ENCODE measurements at places on chromosomes 7 and 10.

DNA sequence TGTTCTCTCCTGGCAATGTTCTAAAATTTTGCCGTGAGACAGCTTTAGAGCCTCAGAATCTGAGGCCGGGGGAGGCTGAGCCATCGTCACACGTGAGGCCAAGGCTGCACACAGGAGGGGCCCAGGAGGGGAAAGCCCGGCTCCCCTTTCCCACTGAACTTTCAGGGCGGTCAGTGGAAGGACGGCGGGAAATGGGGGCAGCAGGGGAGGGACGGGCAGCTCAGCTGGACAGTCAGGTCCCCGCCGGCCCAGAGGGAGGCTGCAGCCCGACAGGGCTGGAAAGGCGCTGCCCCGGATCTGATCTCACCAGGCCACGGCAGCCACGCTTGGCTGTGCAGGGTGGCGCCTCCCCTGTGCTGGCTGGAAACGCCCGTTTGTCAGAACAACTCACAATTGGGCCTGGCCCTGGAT lies 43.3 kb upstream of the ADGRA1 start:
- no peak for DNase-seq

DNA sequence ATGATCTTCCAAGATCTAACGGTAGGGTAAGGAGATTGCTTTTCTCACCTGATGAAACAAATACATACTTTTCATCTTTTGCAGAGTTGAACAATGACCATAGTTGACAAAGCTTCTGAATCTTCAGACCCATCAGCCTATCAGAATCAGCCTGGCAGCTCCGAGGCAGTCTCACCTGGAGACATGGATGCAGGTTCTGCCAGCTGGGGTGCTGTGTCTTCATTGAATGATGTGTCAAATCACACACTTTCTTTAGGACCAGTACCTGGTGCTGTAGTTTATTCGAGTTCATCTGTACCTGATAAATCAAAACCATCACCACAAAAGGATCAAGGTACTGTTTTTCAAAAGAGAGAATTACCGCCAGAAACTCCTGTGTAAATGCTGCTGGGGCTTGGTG lies 79.9 kb downstream of the ANKRD61 start:
- DNase-seq, result no peak

- DNase-seq, result no peak
Observed at GRCh38 chr7:156989766-156990535, 20.5 kb downstream of the MNX1 start.

GRCh38 chr7:150388709-150389531 lies 9.8 kb downstream of the ZNF775 start:
- DNase-seq, result no peak

- DNase-seq, result no peak
Observed at GRCh38 chr7:26160896-26161295, 8.9 kb downstream of the NFE2L3 start.

DNA sequence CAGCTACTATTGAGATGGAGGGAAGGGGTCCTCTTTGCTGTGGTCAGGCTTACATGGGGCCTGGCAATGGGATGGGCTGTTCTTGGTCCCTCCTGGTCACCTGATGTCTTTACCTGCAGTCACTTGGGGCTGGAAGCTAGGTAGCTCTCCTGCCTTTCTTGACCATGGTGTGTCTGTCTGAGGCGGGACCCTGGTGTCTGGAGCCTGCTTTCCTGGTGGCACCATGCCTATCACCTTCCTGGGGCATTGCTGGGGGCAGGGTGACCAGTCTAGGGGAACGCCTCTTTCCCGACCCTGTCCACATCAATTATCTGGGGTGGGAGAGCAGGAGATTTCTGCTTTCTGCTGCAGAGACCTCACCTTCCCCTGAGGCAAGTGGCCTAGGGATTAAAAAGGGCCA lies 55.6 kb downstream of the ARHGAP22 start:
- DNase-seq, result no peak

DNA sequence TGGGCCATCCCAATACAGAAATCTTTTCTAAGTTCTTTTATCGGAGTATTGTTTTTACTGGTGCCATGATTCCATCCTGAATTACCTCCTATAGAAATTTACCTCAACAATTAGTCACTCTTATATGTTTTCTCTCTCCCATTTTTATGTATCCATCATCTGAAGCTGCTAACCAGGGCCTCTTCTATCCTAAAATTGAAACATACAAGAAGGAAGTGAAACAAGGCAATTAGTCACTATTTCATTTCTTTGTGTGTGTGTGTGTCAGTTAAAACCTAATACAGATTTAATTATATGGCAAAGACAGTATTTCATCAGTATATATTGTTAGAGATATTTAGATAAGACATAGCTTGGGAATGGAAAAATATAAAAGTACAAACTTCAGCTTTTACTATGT lies 148.4 kb upstream of the AHR start:
- DNase-seq, result no peak

- DNase-seq, result no peak
Observed at GRCh38 chr7:25877802-25878789, 273.9 kb upstream of the NFE2L3 start.

DNA sequence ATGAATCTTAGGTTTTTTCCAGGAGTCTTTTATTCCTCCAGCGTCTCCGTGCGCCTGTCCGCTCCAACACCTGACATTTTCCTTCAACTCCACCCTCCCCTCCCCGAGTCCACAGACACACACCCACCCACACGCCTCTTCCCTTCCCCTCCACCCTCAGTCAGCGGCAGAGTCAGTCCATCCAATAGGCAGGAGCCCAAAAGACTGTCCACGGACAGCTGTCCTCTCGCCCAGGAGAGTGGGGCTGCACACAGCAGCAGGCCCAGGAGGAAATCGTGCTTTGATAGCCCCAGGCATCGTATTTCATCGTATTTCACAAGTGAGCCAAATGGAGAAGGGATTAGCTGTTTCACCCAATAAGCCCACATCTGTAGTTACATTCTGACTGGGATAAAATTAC lies 285.1 kb downstream of the ZEB1 start:
- DNase-seq, result no peak

- DNase-seq, result no peak
Observed at GRCh38 chr10:43731486-43731885, 82.8 kb upstream of the ZNF32 start.

- DNase-seq, result no peak
Observed at GRCh38 chr7:148044173-148044572, 546.4 kb upstream of the C7orf33 start.

DNA sequence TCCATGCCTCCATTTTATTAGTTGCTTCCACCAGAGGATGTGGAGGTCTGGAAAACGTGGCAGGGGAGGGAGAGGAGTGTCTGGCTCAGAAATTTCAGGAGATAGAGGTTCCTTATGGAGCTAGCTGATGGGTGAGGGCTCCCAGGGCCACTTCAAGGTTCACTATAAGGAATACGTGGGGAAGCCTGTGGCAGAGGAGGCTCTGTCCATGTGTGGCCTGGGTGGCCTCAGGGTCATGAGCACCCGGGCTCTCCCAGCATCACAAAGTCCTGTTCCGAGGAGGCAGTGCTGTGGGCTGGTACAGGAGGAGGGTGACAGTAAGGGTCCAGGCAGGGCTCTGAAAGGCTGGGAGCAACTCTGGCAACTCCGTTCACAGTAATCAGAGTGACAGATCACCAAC lies 24.6 kb downstream of the ARHGAP22 start:
- no peak for DNase-seq

GRCh38 chr10:21521751-21522533 lies 3.5 kb downstream of the SKIDA1 start:
- no peak for DNase-seq

GRCh38 chr10:60992636-60993035 lies 48.7 kb upstream of the RHOBTB1 start:
- DNase-seq, result no peak

GRCh38 chr10:132297526-132297925 lies 10.2 kb downstream of the STK32C start:
- no peak for DNase-seq

- DNase-seq, result no peak
Observed at GRCh38 chr7:123282181-123282580, 82.4 kb upstream of the SLC13A1 start.

DNA sequence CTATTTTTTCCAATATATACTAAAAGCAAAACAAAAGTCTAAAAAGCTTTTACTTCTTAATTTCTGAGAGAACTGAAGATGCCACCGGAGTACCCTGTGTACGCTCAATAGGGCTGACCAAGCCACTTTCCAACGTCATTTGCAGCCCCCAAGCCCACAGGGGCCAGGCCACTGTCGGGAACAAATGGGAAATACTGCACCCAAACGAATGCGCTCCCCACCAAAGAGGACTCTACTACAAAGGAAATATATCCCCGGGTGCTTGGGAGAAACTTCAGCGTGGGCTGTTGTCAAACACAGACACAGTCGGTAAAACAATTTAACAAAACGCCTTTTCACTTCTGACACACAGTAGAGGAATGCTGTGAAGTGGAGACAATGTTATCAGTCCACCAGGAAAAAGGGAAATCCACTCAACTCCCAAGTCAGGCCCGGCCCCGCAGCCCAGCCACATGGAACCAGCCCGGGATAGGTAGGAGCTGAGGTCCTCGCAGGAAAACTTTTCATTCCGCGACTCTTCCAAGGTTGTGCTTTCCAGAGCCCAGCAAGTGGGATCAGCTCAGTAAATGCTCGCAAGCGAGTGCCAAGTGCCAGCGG lies 1.4 kb downstream of the PARD3 start:
- DNase-seq, result no peak

- no peak for DNase-seq
Observed at GRCh38 chr7:82700741-82701140, 257.2 kb upstream of the CACNA2D1 start.

GRCh38 chr10:96359616-96360015 lies 814 bp upstream of the OPALIN start:
- DNase-seq, result no peak

DNA sequence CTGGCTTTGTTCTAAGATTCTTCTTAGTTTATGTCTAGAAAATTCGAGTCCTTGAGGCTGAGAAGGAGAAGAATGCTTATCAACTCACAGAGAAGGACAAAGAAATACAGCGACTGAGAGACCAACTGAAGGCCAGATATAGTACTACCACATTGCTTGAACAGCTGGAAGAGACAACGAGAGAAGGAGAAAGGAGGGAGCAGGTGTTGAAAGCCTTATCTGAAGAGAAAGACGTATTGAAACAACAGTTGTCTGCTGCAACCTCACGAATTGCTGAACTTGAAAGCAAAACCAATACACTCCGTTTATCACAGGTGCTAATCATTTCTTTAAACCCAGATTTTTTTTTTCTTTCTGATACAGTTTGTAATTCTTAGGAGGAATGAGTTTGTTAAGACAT lies 6.7 kb downstream of the CEP55 start:
- no peak for DNase-seq

GRCh38 chr10:62554632-62555199 lies 180.5 kb downstream of the ZNF365 start:
- peak; percentile 4 for DNase-seq

- no peak for DNase-seq
Observed at GRCh38 chr7:28160551-28160991, 20.0 kb downstream of the JAZF1 start.

- DNase-seq, result no peak
Observed at GRCh38 chr10:73509695-73510094, 13.9 kb upstream of the PPP3CB start.

- no peak for DNase-seq
Observed at GRCh38 chr10:130994845-130995244, 316.7 kb downstream of the TCERG1L start.

DNA sequence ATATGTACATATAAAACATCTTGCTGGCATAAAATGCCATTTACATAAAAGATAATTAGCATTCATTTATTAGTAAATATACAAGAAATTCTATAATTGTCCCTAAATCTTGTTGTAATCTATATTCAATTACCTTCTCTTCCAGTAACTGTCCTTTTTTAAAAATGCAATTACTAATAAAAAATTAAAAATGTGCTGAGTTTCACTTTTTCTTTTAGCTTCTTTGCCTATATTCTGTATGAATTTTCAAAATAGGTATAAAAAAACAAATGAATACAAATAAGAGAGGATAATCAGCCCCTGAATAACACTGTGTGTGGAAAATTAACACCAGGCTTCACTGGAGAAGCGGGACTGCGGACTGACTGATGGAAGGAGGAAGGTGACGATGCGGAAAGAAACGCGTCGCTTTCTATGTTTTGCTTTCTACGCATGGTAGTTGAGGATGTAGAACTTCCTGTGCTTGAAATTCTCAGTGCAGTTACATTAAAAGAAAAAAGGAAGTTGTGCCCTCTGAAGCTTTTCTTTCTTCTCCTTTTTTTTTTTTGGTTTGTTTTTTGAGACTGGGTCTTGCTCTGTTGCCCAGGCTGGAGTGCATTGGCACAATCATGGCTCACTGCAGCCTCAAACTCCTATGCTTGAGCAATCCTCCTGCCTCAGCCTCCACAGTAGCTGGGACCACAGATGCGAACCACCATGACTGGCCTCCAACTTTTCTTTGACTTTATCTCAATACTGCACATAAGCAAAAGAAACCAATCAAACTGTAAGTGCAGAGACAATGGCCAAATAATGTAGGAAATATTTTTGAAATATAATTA lies 7.4 kb upstream of the ZMYND11 start:
- DNase-seq, result no peak

DNA sequence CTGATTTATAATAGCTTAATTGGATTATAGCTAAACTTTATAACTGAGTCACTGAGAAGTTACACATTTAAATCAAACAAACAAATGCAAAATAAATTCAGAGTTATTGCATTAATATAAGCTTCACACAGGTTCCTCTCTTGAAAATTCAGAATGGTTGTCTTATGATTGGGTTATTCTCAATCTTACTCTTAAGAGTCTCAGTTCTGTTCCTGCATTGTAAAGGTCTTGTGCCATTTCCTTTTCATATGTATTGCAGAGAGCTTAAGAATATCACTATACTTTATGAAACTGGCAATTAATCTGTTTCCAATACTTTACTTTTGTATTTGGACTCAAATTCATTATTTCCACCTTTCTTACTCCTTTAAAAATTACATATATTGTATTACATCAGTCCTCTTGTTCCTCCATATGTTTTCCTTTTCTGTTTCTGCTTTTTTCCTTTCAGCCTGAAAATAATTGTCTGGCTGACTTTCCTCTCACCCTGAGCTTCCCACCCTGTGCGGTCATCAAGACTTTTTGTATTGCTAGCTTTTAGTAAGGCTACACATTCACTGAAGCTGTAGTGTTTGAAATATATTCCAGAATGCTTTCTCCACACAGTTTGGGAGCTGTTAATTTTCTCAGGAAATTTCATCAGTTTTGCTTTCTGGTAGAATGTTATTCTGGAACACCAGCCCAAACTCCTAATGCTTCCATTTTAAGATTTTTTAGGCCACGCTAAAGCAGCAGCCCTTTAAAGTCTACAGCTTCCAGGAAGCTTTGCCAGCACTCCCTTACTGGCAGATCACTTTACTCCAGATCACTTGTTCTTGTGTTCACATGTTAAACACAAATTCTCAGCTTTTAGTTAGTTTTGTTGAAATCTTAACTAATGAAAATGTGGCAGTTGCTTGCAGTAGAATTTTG lies 139.4 kb downstream of the KCND2 start:
- DNase-seq, result no peak

DNA sequence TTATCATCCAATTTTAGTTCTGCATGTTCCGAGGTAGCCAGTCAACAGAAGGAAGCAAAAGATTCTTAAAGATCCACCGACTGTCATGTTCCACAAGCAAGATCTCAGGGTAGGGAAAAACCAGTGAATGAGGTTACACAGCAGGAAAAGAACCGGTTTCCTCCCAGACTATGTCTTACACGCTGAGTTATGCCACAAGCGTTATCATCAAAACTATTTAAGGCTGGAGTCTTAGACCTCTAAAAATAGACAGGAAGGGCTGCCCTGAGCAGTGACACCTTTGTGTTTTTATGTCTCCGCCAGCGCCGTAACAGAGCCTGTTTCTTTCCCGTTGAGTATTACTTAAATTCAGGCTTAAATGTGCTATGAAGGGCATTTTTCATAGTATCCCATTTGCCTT lies 48.3 kb downstream of the PROSER2 start:
- no peak for DNase-seq

GRCh38 chr10:78935697-78936407 lies 132.9 kb upstream of the ZMIZ1 start:
- no peak for DNase-seq

GRCh38 chr7:158956805-158957509 lies 100.6 kb downstream of the DYNC2I1 start:
- DNase-seq, result no peak
